ENCODE measurements at places on chromosomes 1 and 21.

DNA sequence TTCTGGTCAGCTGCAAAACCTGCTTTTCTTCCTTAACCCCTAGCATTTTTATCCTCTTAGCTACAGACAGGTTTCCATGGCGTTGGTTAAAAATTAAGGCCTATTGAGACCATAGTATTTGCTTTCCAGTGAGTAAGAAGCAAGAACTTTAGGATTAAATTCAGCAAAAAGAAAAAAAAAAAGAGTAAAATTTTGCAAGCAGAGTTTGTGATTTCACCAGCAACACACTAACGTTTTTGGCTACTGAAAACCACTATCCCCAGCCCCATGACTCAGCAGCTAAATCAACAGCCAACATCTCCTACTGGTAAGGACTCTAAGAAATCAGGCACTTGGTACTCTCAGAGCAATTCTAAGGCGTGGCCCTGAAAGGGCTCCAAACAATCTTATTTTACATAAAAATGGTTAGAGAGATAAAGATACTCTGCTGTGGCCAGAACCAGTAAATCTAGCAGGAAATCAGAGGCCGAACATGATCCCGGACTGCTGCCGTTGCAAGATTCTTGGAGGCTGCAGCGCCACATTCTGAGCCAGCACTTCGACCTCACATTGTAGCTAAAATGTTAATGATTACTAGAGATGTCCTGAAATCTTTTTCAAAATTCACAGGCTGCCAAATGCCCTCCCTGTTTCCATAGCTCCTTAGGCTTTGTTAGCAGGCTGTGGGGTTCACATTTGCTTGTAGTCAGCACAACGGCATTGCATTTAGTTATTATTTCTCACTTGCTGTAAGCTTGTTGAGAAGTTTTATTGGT lies 1.6 kb upstream of the ENO1 start:
- no peak for DNase-seq

GRCh38 chr1:97833881-97834280 lies 87.0 kb downstream of the DPYD start:
- DNase-seq: no peak

GRCh38 chr21:25283720-25284119 lies 323.6 kb downstream of the MRPL39 start:
- DNase-seq: no peak

GRCh38 chr1:106889059-106889458 lies 167.4 kb upstream of the PRMT6 start:
- DNase-seq: no peak

DNA sequence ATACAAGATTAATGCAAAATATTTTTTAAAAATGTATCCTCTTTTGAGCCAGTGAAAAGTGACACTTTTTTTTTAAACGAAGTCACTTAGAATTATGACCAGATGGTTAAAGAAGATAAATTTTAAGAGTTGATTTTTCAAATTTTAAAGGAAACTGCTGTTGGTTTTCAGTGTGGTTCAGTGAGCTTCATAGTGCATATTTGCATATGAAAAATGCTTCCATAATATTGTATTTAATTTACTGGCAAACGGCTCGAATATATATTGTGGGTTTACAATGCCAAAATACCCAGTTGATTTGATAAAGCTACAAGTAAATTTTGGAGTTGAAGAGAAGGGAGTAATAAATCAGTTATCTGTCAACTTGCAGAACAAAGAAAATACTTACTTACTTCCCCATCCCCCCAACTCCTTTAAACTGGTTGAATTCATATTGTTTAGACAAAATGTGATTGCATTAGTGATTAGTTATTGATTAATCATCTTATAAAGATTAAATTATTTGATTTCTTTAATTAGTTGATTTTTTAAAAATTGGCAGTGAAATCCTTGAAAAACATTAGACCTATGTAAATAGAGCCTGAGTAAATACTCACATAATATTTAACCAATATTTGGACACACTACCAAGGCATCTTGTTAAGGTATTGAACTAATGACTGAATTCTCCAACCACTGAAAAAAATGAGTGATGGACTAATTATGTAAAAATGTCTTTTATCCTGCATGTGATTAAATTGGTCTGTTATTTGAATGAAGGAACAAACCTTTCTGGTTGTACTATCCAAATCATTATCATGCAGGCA lies 122.8 kb upstream of the APP start:
- no peak for DNase-seq

- DNase-seq: no peak
These were observed 112.9 kb upstream of the ZNF678 start for GRCh38 chr1:227450489-227450888.

GRCh38 chr1:235571482-235571881 lies 67.2 kb upstream of the B3GALNT2 start:
- DNase-seq: no peak

DNA sequence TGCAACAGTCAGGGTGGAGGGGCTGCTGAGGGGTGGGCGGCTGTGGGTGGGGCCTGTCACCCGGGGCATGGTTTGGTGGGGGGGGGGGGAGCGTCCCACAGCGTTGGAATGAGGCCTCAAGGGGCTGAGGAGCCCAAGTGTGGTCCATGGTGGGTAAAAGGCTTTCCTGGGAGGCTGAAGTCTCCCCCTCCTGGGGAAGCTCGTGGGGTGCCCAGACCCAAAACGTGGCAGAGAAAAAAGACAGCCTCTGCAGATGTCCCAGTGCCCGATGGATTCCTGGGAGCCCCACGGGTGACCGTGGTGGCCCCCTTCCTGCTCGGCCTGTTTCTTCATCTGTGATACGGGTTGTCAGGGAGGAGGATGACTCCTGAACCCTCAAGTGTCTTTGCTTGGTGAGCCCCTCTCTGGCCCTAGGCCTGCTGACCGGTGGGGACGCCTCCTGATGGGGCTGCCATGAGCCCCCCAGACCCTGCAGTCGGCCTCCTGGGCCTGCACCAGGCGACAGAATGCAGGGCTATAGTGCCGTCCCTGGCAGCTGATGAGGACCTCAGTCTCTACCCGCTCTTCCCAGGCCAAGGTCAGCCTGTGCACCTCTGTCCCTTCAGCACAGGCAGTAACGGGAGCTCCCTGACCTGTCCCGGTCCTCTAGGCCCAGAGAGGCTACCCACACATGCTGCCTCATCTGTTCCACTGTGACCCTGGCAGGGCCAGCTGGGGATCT lies 1.1 kb downstream of the OBSCN start:
- no peak for DNase-seq

DNA sequence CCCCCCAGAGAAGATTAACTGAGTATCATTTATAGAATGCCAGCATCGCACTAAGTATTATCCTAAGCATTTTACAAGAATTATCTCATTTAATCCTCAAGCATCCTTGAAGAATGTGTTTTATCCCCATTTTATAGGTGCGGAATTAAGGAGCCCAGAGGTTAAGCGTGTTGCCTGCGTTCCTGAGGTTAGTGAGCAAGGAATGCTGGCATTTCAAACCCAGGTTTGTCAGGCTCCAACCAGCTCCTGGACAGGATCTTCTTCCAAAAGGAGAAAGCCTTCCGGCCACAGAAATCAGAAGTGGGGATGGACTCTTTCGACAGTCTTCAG lies 82.3 kb downstream of the SSBP3 start:
- DNase-seq: no peak

DNA sequence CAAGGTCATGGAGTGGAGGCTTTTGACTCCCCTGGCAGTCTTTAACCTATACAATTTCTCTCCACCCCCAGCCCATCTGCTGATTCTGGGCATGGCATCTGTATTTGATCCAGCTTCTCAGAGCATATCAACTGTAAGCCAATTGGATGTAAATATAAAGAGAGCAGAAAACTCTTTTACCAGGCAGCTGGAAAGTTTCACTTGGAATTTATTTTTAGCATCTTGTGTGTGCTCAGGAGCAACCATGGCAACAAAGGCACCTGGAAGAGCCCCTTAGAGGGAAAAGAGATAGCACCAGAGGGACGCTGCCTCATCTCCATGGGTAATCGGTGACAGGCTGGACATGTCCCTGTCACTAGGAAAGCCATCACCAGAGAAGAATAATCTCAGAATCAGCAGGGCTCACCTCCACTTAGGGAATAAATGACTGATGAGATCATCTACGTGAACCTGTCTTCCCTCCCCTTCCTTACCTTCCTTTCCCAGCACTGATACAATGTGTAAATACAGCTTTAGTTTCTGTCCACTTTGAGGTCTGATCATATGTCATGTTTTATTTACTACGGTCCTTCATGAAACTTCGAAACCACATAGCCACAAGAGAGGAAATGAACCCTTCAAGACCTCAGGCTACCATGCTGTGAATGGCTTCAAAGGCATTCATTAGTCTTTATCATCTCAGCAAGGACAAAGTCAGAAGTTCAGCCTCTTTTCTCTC lies 25.3 kb upstream of the SIPA1L2 start:
- no peak for DNase-seq

GRCh38 chr1:201164645-201165044 lies 10.4 kb upstream of the TMEM9 start:
- no peak for DNase-seq

GRCh38 chr1:183733715-183734114 lies 71.2 kb upstream of the RGL1 start:
- DNase-seq: no peak

- DNase-seq: no peak
These were observed 209.6 kb downstream of the GIPC2 start for GRCh38 chr1:78255383-78255782.

- DNase-seq: no peak
These were observed 22.6 kb upstream of the KCNQ4 start for GRCh38 chr1:40760984-40761383.

- no peak for DNase-seq
These were observed 90.2 kb upstream of the TSPAN2 start for GRCh38 chr1:115179397-115180079.

- DNase-seq: no peak
These were observed 40.9 kb downstream of the MTARC1 start for GRCh38 chr1:220827445-220828178.

DNA sequence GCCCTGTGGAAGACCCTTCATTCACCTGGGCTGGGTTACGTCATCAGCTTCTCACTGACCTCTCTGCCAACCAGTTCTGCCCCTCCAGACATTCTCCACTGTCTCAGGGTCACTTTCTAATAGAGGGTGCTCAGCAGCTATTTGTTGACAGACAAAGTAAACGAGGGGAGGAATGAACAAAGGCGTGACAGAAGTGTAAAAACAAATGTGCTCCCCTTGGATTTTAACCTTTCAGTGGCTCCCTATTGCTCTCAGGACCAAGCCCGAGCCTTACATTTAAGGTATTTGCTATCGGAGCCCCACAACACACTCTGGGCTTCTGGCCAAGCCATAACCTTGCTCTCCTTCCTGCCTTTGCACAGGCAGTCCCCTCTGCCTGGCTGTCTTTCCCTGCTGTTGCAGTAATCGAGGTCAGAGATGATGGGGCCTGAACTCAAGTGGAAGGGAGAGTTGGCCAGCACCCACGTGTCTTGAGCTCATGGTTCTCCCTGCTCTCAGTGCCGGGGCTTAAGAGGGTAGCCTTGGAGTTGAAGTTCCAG lies 9.3 kb upstream of the MARCKSL1 start:
- DNase-seq: no peak

GRCh38 chr1:13817906-13818305 lies 117.9 kb downstream of the PRDM2 start:
- DNase-seq: no peak

DNA sequence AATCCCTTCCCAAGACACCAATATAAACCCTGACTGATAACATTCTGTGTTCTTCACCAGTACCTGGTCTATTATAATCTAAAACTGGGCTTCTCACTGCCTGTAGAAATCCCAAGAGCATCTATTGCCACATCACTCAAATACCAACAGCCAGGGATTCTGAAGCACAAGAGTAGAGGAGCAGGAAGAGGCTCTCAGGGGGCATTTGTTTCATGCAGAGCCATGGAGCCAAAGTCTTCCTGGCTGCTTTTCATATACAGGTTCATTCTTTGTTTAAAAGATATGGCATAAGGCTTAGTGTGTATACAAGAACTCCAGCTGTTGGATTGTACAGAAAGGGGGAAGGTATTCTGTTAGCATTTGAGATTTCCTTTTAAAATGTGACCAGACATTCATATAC lies 38.2 kb upstream of the USH2A start:
- DNase-seq: no peak

DNA sequence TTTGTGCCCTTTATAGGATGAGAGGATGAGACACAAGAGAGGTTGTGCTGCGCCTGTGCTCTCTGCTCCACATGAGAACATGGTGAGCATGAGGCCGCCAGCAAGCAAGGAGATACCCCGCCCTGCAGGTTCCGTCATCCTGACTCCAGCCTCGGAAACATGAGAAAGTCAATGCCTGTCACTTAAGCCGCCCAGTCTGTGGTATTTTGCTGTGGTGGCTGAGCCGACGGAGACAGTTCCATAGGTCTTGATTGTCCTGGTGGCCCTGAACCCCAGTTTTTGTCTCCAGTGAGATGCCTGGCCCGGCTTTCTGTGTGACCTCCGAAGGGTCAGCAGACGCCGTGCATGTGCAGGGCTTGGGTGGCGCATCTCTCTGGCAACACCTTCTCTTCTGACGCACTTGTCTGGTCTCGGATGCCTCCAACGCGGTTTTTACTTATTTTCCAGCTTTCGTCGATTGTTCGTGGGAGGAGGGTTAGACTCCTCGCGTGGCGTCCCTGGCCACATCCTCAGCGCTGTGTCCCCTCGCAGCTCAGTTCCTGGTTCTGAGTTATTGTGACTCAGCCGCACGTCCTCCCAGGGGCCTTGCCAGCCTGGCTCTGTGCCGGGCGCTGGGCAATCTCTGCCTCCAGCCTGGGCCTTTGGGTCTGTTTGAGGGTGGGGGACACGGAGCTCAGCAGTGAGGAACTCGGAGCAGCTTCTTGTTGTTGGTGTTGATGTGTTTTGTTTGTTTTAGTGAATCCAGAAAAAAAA lies 70.0 kb downstream of the FAAP20 start:
- DNase-seq: no peak

DNA sequence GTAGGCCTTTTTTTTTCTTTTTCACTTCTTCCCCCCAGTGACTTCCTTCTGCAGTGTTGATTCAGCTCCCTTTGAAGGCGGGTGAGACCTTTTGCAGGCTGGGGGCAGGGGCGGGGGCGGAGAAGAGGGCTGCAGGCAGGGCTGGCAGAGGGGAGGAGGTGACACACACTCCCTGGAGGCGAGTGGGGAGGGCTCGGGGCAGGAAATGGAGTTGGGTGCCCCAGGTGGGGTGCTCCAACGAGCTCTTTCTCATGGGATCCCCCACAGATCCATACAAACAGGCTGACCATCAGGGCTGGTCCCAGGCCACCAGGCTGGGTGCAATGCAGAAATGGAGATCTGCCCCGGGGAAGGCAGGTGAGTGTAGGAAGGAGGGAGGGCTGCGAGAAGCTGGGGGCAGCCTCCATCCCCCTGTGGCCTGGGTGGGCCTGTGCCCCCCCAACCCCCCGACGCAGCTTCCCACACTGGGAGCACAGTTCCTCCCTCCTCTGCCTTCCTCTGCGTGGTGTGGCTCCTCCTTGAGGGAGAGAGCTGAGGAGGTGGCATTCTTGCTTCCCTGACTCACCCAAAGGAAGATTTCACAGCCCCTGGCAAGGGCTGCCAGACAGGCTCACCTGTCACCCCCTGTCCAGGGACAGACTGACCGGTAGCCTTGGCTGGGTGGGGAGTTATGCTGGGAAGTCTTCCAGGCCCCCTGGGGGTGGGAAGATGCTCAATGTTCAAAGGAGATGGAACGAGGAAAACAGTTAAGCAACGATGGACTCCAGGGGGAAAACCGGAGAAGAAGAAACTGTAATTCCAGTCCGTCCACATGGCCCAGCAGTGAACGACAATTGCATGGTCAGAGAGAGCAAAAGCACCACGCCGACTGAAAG lies 7.1 kb upstream of the ITGB2 start:
- peak; percentile 85 for DNase-seq
